CD8-positive, alpha-beta T cell (primary cell): ENCODE measurements at places on chromosomes 7 and 10.
A peak's percentile ranks its signal among the peaks of the same experiment; 100 is the strongest.

GRCh38 chr7:74061840-74062539 lies 21.6 kb upstream of the LIMK1 start:
- DNase-seq = peak; percentile 88

GRCh38 chr10:26506736-26507135 lies 68.6 kb downstream of the APBB1IP start:
- no peak for DNase-seq

- DNase-seq = no peak
These were observed 629 bp upstream of the DNAJC9 start for GRCh38 chr10:73247509-73248258.

DNA sequence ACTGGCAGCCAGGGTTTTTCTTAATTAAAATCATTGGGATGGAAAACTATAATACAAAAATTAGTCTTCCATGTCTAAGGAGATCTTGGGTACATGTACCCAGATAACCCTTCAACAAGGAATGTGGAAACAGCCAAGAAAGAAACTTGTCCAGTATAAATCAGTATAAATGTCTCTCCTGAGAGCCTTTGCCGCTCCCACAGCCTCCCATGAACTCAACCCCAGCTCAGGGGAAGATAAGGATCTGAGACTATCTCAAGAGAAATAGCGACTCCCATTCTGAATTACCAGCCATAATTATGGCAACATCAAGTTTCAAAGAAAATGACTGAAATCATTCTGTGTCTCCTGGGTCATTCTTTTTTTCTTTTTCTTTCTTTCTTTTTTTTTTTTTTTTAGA lies 32.6 kb upstream of the AFAP1L2 start:
- DNase-seq = no peak
